ENCODE measurements at places on chromosomes 4 and X. TPM values are rescaled to one million over a fixed set of nuclear protein-coding genes. Genes with fewer than 3 reads are reported as not detected.
A peak's percentile ranks its signal among the peaks of the same experiment; 100 is the strongest.

Gene ARX
- total RNA-seq, result 1.4 TPM

Gene RNF212
- 3.2 TPM for total RNA-seq

Gene SLITRK4
- total RNA-seq, result 4.7 TPM

Gene AFM
- not detected for total RNA-seq

Gene CCKAR
- not detected for total RNA-seq

- peak overlapping the region; percentile 47 for H3K4me3 ChIP-seq
- no peaks in the 10 kb centered on the region for H3K36me3 ChIP-seq
- H3K27me3 ChIP-seq, result peaks cover 36% of the 10 kb centered on the region
- peaks cover 6% of the 10 kb centered on the region for H3K4me1 ChIP-seq
- no peak overlapping the region for H3K27ac ChIP-seq
Observed at GRCh38 chr4:183797011-183797444, 108.1 kb upstream of the STOX2 start.

DNA sequence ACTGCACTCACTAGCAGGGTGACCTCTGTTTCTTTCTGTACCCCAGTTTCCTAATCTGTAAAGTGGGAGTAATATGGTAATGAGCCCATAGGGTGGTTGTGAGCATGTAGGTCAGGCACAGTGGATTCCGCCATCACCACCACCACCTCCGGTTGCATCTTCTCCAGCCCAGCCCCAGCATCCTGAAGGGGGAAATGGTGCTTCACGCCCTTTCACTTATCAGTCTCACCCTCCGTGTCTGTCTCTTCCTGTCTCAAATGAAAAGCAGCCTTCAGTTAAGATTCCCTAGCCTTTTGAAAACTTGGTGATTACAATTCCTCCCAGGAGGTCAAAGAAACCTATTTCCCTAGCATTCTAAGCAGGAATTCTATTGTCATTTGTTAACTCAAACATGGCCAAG, 16.9 kb upstream of the XPNPEP2 start:
- H3K4me3 ChIP-seq, result no peak overlapping the region
- peaks cover 11% of the 10 kb centered on the region for H3K4me1 ChIP-seq
- no peak for DNase-seq
- H3K27ac ChIP-seq, result no peak overlapping the region
- no peaks in the 10 kb centered on the region for H3K36me3 ChIP-seq

DNA sequence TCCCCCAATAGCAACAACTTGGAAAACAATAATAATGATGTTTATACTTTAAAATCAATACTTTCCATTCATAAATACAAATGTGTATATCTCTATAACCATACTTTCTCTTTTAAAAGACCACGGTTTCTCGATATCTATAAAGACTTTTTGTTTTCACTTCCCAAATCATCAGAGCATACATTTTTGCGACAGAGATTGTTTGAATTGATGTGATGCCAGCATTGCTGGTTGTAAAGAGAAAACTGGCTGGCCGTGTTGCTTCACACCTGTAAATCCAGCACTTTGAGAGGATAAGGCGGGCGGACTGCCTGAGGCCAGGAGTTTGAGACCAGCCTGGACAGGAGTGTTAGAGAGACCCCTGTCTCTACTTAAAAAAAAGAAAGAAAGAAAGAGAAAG, 77.6 kb upstream of the ZNF518B start:
- no peaks in the 10 kb centered on the region for H3K27me3 ChIP-seq
- no peak for DNase-seq
- H3K27ac ChIP-seq, result no peak overlapping the region
- H3K36me3 ChIP-seq, result no peaks in the 10 kb centered on the region
- no peak overlapping the region for H3K4me3 ChIP-seq

DNA sequence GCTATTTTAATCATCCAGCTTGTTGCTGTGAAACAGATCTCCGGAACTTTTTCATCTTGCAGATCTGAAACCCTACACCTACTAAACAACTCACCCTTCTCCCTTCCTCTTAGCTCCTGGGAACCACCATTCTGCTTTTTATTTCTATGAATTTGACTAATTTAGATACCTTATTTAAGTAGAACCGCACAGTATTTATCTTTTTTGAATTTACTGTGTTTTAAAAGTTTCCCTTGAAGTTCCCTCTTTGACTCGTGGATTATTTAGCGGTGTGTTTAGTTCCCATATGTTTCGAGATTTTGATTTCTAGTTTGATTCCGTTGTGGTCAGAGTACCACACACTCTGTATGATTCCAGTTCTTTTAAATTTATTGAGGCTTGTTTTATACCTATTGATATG, 44.6 kb downstream of the EIF2S3 start:
- H3K27me3 ChIP-seq, result peaks cover 19% of the 10 kb centered on the region
- no peak overlapping the region for H3K27ac ChIP-seq
- no peaks in the 10 kb centered on the region for H3K36me3 ChIP-seq
- H3K4me1 ChIP-seq, result no peaks in the 10 kb centered on the region

DNA sequence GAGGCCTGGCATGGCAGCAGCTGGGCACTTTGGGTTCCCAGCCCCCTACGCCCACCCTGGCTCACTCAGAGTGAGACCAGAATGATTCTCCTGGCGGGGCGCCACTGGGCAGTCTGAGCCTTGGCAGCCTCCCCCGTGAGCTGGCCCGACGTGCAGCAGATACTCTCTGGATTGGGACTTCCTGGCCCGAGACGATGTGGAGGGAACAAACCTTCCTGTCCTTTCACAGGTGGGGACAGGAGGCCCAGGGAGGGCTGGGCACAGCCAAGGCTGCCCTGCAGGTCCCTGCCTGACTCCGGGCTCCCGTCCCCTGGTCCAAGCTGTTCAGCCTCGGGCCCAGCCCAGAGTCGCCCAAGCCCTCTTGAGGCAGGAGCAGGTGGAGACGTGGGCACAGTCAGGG, 17.9 kb upstream of the ADD1 start:
- no peak for DNase-seq
- H3K27me3 ChIP-seq, result no peaks in the 10 kb centered on the region
- H3K27ac ChIP-seq, result no peak overlapping the region
- H3K36me3 ChIP-seq, result peaks cover 82% of the 10 kb centered on the region
- H3K4me3 ChIP-seq, result no peak overlapping the region
- no peaks in the 10 kb centered on the region for H3K4me1 ChIP-seq

DNA sequence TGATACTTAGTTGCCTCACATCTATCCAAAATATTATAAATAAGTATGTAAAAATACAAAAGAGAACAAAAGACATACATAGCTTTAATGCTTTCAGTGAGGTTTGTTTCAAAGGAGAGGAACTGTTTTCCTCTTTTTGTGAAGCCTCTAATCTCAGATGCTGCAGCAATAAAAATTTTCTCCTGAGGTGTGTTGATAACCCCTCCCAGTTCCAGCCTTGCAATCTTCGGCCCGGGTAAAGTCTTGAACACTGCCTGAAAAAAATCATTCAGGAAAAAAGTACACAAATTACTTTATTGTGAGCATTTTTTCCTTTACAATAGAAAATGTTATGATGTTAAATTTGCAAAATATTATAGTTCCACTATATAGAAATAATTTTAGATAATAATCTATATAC, 8.8 kb downstream of the BBS7 start:
- H3K27me3 ChIP-seq, result no peaks in the 10 kb centered on the region
- no peak for DNase-seq
- no peaks in the 10 kb centered on the region for H3K4me1 ChIP-seq
- no peak overlapping the region for H3K4me3 ChIP-seq
- no peak overlapping the region for H3K27ac ChIP-seq

DNA sequence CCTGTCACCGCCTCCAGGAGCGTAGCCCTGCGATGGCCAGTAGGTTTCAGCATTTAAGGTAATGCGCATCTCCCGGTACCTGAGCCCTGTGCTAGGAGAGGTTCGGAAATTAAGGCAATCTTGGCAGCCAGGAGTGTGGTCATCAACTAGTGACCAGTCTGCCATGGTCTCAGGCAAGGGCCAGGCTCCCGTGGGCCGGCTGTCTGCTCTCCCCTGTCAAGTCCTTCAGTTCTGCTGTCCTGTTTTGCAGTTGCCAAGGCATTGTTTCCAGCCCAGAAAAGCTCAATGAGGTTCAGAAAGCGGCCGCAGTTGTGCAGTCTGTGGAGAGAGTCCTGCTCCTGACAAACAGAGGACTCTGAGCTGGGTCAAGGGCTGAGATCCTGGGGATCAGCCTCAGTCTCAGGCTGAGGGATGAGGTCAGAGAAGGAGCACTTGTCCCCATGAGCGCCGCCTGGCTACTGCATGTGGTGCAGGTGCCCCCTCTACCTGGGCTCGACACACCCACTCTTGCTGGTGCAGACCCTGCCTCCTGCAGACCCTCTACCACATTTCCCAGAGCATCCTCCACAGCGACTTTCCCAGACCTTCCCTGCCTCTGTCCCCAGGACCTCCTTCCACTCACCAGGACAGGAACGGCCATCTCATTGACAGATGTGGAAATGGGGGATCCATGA, 53.4 kb upstream of the PSAPL1 start:
- no peak for DNase-seq
- H3K4me3 ChIP-seq, result no peak overlapping the region
- peaks cover 2% of the 10 kb centered on the region for H3K4me1 ChIP-seq
- H3K27me3 ChIP-seq, result peaks cover 16% of the 10 kb centered on the region
- no peaks in the 10 kb centered on the region for H3K36me3 ChIP-seq

GRCh38 chr4:3306450-3306849, 13.6 kb downstream of the RGS12 start:
- H3K4me1 ChIP-seq, result peaks cover 47% of the 10 kb centered on the region
- no peaks in the 10 kb centered on the region for H3K36me3 ChIP-seq
- no peak for DNase-seq
- H3K27ac ChIP-seq, result no peak overlapping the region
- H3K4me3 ChIP-seq, result no peak overlapping the region

GRCh38 chr4:40953283-40954087, 203.7 kb downstream of the NSUN7 start:
- H3K27me3 ChIP-seq, result no peaks in the 10 kb centered on the region
- H3K4me1 ChIP-seq, result peaks cover 24% of the 10 kb centered on the region
- peak; percentile 88 for DNase-seq
- H3K36me3 ChIP-seq, result no peaks in the 10 kb centered on the region
- H3K4me3 ChIP-seq, result no peak overlapping the region
- H3K27ac ChIP-seq, result peak overlapping the region; percentile 85

DNA sequence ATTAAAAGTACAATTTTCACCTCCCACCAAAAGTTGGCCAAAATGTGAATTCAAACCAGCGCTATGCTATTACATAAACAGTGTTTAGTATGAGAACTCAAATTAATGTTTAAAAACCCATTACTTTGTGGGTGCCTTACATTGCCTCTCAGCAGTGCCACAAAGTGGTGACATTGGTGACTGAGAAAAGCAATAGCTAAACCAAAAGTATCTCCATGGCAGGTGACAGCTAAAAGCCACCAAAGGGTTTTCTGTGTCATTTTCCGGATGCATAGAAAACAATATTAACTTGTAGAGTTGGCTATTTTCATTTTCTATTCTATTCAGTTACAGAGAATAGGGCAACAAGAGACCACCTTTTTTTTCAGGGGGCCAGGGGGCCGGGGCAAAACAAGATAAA, 261.2 kb downstream of the MAPK10 start:
- no peaks in the 10 kb centered on the region for H3K27me3 ChIP-seq
- H3K4me3 ChIP-seq, result no peak overlapping the region
- H3K27ac ChIP-seq, result no peak overlapping the region
- no peaks in the 10 kb centered on the region for H3K36me3 ChIP-seq
- H3K4me1 ChIP-seq, result no peaks in the 10 kb centered on the region

GRCh38 chrX:110103344-110103743, 100.4 kb downstream of the TMEM164 start:
- no peak for DNase-seq
- no peak overlapping the region for H3K4me3 ChIP-seq
- no peaks in the 10 kb centered on the region for H3K36me3 ChIP-seq
- no peaks in the 10 kb centered on the region for H3K4me1 ChIP-seq
- peaks cover 12% of the 10 kb centered on the region for H3K27me3 ChIP-seq

DNA sequence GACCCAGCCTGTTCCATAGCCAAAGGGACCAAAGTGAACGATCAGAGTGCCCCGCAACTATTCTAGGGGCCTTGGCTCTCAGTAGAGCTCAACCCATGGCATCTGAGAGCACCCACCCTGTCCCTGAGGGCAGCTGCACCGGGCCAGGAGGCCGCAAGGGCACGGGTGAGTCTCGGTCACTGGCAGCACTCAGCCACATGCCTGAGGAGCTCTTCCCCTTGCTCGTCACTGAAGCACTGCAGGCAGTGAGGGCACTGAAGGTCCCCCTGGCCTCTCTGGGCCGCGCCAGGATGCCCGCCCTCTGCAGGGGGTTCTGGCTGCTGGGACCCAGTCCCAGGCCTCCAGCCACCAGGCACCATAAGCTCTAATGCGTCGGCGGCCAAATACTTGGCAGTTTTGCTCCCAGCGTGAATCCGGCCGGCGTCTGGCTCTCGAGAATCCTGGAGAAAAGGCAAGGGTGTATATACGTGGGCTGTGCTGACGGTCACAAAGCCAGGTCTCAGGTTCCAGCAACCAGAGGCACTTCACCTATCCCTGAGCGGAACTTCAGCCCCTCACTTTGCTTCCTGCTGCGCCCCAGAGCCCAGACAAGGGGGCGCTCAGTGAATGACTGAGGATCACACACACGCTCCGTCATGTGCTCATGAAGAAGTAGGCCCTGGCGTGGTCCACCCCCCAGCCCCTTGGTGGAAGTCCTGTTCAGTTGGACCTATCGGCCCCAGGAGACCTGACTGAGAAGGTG, 13.9 kb downstream of the TNIP2 start:
- H3K4me3 ChIP-seq, result no peak overlapping the region
- DNase-seq, result no peak
- H3K27ac ChIP-seq, result no peak overlapping the region

All from muscle of leg (tissue), 16 donors.